ENCODE measurements at places on chromosomes 3 and 15.

- DNase-seq: peak; percentile 82
These were observed 2.9 kb downstream of the GNAT1 start for GRCh38 chr3:50194128-50194902.

DNA sequence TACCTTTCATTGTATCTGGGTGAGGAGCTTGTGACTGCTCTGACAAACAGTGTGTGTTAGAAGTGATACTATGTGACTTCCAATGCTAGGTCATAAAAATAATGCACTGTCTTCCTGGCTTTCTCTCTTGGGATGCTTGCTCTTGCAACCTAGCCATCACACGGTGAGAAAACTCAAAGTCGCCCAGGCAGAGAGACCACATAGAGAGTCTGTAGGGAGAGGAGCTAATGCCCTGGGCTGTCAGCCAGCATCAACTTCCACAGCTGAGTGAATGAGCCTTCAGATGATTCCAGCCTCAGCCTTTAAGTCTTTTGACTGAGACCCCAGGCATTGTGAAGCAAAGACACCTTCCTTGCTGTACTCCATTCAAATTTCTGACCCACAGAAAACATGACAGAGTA is 220.6 kb upstream of the SGO1 start:
- no peak for DNase-seq

DNA sequence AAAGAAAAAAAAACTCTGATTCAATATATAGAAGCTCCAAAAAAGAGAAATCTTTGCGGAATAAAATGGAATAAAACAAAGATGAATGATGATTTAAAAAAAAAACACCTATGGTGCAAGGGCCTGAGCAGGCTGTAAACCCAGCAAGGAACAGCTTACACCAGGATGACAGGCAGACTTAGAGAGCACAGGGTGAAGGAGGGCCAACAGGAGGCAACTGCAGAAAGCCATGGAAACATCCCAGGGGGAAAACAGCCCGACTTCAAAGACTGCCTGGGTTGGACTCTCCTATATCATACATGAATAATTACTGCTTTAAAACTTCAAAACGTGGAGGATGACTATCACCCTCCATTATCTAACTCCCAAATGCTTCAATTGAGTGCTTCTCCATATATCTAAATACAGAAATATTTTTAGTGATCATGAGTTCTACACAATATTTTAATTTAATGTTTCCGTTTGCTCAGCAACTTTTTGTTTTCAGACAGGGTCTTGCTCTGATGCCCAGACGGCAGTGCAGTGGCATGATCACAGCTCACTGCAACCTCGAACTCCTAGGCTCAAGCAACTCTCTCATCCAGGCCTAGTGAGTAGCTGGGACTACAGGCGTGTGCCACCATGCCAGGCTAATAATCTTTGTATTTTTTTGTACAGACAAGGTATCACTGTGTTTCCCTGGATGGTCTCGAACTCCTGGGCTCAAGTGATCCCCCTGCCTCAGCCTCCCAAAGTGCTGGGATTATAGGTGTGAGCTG is 456.2 kb downstream of the TBL1XR1 start:
- DNase-seq: no peak

DNA sequence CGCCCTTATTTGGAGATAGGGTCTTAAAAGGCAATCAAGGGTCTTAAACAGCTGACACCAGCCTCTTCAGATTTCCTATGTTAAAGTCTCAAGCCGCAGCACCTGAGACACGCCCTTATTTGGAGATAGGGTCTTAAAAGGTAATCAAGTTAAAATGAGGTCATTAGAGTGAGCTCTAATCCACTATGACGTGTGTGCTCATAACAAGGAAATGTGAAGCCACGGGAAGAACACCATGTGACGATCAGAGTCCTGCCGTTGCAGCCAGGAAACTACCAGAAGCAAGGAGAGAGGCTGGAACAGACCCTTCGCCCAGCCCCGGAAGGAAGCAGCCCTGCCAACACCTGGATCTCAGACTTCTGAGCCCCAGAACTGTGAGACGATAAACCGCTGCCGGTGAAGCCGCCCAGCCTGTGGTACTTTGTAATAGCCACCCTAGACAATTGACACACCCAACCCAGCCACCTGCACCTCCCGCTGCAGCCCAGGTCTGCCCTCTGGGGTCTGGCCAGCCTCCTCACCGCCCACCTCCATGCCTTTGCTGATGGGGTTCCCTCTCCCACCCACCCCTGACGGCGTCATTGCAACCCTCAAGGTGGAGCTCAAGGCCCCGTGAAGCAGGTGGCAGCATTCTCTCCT is 137.9 kb downstream of the MEGF11 start:
- DNase-seq: peak; percentile 7

GRCh38 chr3:60399292-60399691 is 852.0 kb downstream of the FHIT start:
- DNase-seq: no peak

DNA sequence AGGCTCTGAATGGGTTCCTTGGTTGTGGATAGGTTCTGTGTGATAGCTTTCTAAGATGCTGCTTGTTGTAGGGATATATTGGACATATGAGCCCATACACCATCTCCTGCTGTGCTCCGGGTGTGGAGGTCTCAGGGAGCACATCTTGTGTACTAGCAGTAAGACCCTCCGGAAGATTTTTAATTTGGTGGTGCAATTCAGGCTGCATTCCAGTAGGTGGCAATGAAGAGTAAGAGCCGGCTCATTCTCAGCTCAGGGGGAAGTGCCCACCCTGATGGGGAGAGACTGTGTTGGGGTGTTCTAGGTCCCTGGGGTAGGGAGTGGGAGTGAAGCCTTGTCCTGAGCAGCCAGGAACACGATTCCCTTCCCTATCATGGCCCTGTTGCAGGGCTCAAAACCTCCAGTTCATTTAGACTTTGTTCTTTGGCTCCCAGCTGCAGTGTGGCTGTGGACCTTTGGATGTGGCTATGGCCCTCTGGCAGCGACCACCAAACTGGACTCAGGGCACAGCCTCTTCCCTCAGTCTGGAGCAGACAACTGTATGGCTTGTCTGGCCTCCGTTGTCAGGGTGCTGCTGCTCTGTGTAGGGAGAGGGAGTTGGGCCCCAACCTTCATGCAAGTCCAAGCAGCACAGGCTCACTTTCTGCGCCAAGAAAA is 104.7 kb downstream of the UNC13C start:
- DNase-seq: peak; percentile 4

- DNase-seq: no peak
These were observed 19.3 kb downstream of the GRK7 start for GRCh38 chr3:141782386-141782932.

DNA sequence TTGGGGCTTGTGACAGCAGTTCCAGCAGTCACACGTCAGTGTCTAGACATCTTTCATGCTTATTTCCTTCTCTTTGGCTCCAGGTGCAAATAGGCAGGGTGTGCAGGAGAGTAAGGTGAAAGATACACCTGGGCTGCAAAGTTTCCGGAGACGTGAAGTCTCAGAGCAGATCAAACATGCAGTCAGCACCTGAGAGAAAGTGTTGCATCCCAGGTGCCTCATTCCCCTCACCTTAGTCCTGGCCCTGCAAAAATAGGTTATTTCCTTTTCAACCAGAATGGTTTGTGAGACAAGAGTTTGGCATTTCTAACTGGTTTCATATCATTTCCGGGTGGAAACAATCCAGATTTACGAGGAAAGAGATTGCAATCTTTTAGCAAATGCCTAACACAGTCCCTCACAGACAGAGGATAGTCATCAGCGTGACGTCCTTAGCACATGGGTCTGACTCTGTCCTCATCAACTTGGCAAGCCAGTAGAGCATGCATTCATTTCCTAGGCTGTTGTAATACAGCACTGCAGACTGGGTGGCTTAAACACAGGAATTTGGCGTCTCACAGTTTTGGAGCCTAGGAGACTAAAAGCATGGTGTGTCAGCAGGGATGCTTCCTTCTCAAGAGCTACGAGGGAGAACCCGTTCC is 58.2 kb upstream of the ARRDC4 start:
- DNase-seq: no peak

GRCh38 chr3:101940521-101941317 is 91.4 kb downstream of the NFKBIZ start:
- peak; percentile 29 for DNase-seq

GRCh38 chr3:25566358-25566920 is 98.3 kb downstream of the TOP2B start:
- DNase-seq: no peak

- no peak for DNase-seq
These were observed 368.6 kb upstream of the MCTP2 start for GRCh38 chr15:93862791-93863190.

GRCh38 chr3:40913192-40913591 is 286.1 kb upstream of the CTNNB1 start:
- DNase-seq: no peak

DNA sequence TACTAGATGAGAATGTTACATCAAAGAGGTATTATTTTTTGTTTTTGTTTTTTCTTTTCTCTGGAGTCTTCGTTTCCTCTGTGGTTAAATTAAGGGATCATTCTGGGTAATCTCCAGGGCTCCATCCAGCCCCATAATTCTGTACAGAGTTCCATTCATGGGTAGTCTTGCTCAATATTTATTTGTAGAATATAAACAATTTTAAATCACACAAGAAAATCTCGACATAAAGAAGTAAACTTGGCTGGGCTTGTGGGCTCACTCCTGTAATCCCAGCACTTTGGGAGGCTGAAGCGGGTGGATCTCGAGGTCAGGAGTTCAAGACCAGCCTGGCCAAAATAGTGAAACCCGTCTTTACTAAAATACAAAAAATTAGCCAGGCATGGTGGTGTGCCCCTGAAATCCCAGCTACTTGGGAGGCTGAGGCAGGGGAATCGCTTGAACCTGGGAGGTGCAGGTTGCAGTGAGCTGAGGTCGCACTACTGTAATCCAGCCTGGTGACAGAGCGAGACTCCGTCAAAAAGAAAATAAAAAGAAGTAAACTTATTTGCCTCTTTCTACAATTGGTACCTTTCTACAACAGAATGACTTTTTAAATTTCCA is 166.8 kb upstream of the TGFBR2 start:
- DNase-seq: no peak

DNA sequence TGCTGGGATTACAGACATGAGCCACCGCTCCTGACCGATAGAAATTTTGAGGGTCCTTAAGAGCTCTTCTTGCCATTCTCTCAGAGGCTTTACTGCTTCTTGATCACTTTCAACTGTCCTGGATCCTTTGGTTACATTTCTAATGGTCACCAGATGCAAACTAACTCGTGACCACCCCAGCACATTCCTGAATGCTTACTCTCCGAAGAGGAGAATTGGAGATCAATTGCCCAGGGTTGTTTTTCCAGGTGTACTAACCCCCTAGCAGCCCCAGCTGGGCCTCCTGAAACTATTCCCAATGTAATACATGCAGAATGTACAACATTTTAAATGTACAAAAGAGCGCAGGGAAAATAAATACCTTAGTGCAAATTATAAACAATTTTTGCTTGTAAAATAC is 65.1 kb upstream of the TBL1XR1 start:
- DNase-seq: no peak

DNA sequence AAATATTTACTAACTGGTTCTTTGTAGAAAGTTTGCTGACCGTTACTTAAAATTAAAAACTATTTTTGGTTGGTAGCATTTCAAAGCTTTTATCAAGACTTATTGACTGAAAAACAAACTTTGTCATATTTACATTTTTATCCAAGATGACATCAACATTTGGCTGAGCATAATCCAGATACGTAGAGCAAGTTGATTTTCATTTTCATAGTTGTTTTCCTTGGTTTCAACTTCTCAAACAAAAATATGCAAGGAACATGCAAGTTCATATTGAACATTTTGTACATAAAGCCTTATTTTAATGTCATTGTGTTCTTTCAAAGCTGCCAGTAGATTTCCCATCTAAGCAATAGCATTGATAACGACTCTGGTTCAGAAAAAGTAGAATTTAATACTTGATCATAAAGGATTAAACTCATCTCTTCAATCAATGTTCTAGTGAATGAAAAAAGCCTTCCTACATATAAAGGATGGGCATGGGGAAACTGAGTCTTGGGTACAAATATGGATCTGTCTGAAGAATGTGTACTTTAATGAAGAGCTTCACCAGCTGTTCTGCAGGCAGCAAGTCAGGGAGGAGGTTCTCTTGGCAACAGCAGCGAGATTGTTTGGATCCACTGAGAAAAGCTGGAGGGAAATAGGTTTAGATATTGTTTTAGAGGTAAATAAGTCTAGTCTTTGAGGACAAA is 5.6 kb downstream of the RAB8B start:
- DNase-seq: no peak

DNA sequence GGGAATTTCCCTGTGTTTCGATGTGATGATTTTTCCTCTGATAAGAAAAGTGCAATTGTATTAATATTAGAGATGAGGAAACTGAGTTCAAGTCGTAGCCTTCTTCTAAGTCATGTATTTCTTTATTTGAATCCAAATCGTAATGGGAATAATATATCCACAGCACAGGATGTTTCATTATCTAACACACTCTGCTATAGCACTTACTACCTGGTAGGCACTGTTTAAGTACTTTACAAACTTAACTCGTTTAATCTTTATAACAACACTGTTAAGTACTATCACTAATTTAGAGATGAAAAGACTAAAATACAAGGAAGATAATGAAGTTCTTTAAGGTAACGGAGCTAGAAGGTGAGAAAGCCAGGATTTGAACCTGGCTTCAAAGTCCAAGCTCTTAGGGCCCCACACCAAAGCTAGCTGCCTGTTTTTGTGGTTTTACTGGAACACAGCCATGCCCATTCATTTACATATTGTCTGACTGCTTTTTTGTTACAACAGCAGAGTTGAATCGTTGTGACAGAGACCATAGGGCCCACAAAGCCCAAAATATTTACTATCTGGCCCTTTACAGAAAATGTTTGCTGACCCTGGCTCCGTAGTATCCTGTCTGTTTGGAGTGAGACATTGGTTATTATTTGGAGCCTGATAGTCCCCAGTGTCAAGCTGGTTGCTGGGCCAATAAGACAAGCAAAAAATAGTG is 9.6 kb upstream of the ATP13A3 start:
- no peak for DNase-seq

DNA sequence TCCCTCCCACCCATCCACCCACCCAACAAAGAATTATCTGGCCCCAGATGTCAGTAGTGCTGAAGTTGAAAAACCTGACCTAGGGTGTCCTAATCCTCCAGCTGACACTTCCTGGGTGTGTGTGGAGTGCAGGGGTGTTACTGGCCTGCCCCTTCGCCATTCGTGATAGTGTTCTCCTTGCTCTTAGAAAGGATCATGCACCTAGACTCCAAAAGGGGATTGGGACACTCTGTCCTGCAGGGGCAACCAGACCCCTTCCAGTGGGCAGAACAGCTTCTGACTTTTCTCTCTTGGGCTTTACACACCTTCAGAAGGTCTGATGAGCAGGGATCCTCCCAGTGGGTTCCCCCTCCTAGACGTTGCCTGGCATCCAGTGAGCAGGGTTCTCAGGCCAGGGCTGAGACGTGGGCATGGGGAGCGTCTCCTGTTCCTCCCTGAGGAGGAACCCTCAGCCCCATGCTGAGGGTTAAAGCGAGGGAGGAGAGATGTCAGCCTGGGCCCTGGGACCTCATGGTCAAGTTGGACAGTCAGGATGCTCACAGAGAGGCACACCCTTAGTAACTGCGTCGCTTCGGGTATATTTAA is 75.0 kb downstream of the AAGAB start:
- no peak for DNase-seq

DNA sequence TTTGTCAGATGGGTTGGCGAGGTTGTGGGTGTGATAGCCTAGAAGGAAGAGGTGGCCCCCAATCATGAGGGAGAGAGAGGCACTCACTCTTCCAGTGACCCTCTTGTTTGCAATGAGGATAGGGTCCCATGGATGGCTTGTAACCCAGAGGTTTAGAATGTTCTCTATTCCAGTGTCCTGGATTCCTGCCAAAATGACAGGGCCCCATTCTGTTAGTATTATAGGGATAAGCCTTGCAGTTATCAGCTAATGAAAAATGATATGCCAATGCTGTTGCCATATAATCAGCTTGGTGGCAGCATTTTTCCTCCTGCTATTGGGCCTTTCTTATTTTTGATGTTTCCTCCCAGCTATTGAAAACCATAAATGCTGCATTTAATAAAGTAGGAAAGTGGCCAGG is 23.3 kb upstream of the SENP7 start:
- no peak for DNase-seq

Measured in stimulated activated CD4-positive, alpha-beta T cell treated with anti-CD3 and anti-CD28 coated beads, Interleukin-4, amount 100 ng/mL, for 24 hours (primary cell).